ENCODE measurements at places on chromosomes 6 and 20.

GRCh38 chr20:38840894-38841470, 35.5 kb downstream of the PPP1R16B start:
- no peak for DNase-seq

DNA sequence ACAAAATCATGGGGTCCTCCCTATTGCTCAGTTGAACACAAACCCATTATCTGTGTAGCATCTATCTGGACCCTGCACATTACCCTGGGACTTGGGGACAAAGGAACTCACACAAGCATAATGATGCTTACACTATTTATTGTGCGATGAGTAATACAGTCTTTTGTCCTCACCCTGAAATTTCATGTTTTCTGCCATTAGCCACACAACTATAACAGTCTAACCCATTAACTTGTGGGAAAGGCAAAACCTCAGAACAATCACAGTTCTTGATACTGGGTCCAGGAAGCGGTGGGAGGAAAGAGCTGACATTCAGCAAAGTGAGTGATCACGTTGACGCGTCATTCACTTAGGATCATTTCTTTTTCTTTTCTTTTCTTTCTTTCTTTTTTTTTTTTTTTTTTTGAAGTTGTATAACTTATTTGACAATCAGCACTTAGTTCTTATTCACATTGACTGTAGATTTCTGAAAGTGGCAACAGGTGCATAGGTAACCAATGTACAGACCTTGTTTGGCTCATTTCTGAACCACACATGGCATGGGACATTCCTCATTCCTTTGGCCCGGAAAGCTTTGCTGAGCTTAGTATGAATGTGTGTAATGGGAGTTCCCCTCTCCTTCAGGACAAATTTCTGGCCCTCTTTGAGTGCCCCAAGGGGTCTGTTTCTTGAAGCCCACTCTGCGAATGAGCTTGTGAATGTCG, 94.8 kb upstream of the CNKSR3 start:
- DNase-seq = no peak

GRCh38 chr20:5150226-5151076, 23.6 kb downstream of the CDS2 start:
- DNase-seq = no peak

- no peak for DNase-seq
Measured at GRCh38 chr20:25310268-25310920, 62.5 kb downstream of the PYGB start.

- DNase-seq = no peak
Measured at GRCh38 chr6:43876602-43877001, 106.6 kb downstream of the VEGFA start.

GRCh38 chr20:53077373-53078205, 105.4 kb downstream of the TSHZ2 start:
- DNase-seq = no peak

DNA sequence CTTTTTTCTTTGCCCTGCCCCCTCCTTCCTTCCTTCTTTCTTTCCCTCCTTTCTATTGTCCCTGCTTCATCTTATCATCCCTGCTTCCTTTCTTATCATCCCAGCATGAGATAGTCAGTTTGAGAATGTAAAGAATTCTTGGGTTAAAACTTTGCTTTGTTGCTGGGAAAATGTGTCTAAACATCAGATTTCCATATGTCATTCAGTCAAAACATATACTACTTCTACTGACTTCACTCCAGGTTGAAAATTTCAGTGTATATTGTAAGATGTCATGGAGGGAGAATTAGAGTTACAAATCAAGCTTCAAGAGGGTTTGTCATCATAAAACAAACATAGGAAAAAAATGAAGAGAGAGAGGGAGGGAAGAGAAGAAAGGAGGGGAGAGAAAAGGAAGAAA, 358.4 kb upstream of the SOX4 start:
- DNase-seq = no peak

DNA sequence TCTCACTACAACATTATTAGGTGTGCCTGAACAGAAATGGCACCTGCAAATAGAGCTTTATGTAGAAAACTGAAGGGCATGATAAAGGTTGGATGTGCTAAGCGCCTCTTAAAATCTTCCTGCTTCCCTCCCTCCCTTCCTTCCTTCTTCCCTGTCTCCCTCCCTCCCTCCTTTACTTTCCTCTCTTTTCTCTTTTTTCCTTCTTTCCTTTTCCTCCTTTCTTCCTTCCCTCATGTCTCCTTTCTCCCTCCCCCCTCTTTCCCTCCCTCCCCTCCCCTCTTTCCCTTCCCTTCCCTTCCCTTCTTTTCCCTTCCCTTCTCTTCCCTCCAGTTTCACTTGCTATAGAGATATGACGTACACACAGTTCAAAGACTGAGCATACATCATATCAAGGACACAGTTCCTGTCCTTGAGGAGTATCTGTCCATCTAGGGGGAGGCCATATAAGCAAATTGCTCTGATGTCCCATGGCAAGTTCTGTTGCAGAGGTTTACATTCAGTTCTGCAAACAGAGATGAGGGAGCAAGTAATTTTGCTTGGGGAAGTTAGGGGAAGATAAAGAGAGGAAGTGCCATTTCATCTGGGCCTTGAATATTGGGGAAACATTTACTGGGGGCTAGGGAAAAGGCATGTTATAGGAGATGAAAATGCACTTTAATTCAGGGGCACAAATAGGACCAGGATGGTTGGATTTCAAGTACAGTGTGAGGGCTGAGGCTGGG, 79.0 kb upstream of the EEF1E1 start:
- no peak for DNase-seq

- DNase-seq = no peak
Measured at GRCh38 chr6:20840675-20841074, 306.4 kb downstream of the CDKAL1 start.
